ENCODE measurements at places on chromosomes 2 and 18. TPM values are rescaled to one million over a fixed set of nuclear protein-coding genes. Genes with fewer than 3 reads are reported as not detected.

CDH2 gene
- polyA plus RNA-seq: 84.8 TPM

TMEM198 gene
- 2.5 TPM for polyA plus RNA-seq

MYCN gene
- 6.8 TPM for polyA plus RNA-seq

DNA sequence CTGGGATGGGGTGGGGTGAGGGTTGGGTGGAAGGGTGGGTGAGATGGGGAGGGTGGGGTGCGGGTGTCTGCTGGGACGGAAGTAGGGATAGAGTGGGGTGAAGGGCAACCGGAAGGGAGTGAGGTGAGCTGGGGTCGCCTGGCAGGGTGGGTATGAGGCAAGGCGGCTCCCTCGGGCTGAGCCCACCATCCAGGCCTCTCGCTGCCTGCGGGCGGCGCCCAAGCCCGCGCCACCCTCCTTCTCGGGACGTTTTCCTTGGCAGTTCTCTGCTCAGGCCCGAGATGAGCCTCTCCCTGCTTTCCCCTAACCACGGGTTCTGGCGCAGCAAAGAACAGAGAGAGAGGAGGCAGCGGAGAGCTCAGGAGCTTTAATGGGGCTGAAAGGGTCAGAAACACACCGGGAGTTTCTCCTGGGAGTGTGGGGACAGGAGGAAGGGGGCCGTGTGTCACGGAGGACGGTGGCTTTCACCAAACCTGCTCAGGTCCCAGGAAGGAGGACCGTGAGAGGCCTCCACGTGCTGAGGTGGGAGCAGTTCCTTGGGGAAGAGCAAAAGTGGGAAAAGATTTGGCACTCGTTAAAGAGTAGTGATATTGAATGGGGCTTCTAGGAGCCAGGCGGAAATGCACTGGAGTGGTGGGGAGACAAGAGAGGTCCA is 4.1 kb downstream of the FEV start:
- no peak for DNase-seq

GRCh38 chr2:12109363-12110017 is 363.1 kb downstream of the LPIN1 start:
- DNase-seq: no peak

GRCh38 chr2:74199871-74200305 is 1.5 kb downstream of the MTHFD2 start:
- no peak for DNase-seq
